Prostate gland (tissue), 2 donors: ENCODE measurements at places on chromosomes 12 and 14. TPM values are rescaled to one million over a fixed set of nuclear protein-coding genes. Genes with fewer than 3 reads are reported as not detected.

The HOXC12 gene
- total RNA-seq = not detected

The DTX3 gene
- 42.2 TPM for total RNA-seq

The PRPF40B gene
- 31.1 TPM for total RNA-seq

The AVPR1A gene
- 0.91 TPM for total RNA-seq

The CCDC177 gene
- total RNA-seq = 0.28 TPM

The TAS2R19 gene
- total RNA-seq = 1.2 TPM

The FAM181A gene
- not detected for total RNA-seq

The IL26 gene
- not detected for total RNA-seq

The CIROP gene
- total RNA-seq = not detected

The XPOT gene
- 36.8 TPM for total RNA-seq

DNA sequence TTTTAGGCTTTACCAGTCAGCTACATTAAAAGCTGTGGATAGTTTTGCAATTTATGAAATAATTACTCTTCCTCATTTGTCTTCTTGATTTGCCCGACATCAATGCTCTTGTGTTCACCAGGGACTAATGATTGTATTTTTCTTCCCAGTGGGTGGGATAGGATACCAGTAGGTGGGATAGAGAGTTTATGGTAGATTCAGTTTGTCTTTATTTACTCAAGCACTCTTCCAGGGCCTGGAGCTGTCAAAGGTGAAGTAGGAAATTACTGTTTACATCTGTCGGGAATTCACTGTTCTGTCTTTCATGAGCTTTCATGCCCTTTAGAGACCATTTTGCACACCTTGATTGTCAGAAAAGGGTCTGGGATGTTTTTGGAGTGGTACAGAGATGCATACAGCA is 36.6 kb downstream of the ETV6 start:
- no peak for DNase-seq
- no peaks in the 10 kb centered on the region for H3K27me3 ChIP-seq
- H3K4me1 ChIP-seq = peaks cover 17% of the 10 kb centered on the region
- H3K36me3 ChIP-seq = no peaks in the 10 kb centered on the region

- H3K27me3 ChIP-seq = no peaks in the 10 kb centered on the region
- H3K4me1 ChIP-seq = peaks cover 5% of the 10 kb centered on the region
- H3K4me3 ChIP-seq = no peak overlapping the region
- DNase-seq = no peak
Observed at GRCh38 chr14:23951590-23952201, 1.9 kb upstream of the DHRS4 start.

- no peak overlapping the region for H3K4me3 ChIP-seq
- H3K27me3 ChIP-seq = no peaks in the 10 kb centered on the region
- H3K4me1 ChIP-seq = peaks cover 2% of the 10 kb centered on the region
- no peak for DNase-seq
Observed at GRCh38 chr12:568486-568885, 94.8 kb downstream of the NINJ2 start.

- DNase-seq = no peak
Observed at GRCh38 chr12:84982888-84983287, 53.2 kb downstream of the TSPAN19 start.

DNA sequence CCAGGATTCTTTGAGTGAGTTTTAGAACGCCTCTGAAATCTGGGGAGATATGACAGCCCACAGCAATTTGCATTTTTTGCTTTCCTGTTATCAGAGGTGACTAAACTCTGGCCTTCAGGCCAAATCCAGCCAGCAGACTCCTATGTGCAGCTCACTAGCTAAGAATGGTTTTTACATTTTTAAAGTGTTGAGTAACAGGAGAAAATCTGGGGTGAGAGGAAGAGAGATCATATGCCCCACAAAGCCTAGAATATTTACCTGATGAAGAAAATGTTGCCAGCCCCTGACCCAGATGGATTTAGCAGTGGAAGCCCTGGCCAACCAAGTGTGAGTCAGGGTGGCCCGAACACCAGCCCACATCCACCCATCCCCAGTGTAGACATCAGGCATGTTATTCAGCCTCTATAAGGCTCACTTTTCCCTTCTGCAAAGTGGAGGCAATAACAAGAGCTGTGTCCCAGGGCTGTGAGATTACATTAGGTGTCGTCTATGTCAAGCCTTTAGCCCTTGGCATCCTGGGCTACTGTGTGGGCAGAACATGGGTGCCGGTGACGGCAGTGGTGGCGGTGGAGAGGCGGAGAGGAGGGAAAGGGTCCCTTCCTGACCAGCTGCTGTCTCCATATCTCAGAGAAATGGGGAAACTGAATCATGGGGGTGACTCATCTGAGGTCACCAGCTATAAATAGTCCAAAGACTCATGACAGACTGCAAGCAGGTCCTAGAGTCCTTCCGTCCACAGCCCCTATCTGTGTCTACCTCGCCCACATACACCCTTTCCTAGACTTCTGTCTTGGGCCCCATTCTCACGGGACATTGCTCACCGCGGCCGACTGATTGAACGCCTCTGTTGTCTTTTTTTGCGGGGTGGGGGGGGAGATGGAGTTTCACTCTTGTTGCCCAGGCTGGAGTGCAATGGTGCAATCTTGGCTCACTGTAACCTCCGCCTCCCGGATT is 32.6 kb upstream of the CD9 start:
- H3K36me3 ChIP-seq = no peaks in the 10 kb centered on the region
- peak overlapping the region; percentile 24 for H3K27ac ChIP-seq
- DNase-seq = no peak
- no peaks in the 10 kb centered on the region for H3K4me1 ChIP-seq
- H3K27me3 ChIP-seq = no peaks in the 10 kb centered on the region

DNA sequence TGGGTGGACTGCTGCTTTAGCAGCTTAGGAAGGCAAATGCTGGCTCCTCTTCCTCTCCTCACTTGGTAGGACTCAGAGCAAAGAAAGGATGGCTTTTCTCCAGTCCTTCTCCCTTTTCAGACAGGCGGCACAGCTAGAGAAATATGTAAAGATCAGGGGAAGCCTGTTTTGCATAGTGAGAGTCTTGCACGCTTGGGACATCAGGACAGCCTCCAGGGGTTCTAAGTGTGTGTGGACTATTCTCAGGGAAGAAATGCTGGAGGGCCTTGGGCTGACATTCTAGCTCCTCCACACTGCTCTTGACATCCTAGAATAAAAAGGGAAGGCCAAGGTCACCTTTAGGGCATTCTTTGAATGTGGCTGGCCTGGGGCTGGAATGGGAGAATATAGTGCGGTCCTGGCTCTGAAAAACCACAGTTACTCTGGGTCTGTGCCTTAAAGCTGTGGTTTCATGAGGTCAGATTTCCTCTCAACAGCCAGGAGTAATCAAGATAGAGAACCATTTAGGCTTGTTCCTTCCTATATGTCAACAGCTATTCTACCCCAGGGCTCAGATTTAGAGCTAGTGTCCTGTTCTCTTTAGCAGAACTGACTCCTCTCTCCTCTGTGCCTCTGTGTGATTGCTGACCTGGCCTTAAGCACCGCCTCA is 24.3 kb downstream of the CMA1 start:
- no peak for DNase-seq
- no peaks in the 10 kb centered on the region for H3K4me1 ChIP-seq
- H3K27me3 ChIP-seq = no peaks in the 10 kb centered on the region

DNA sequence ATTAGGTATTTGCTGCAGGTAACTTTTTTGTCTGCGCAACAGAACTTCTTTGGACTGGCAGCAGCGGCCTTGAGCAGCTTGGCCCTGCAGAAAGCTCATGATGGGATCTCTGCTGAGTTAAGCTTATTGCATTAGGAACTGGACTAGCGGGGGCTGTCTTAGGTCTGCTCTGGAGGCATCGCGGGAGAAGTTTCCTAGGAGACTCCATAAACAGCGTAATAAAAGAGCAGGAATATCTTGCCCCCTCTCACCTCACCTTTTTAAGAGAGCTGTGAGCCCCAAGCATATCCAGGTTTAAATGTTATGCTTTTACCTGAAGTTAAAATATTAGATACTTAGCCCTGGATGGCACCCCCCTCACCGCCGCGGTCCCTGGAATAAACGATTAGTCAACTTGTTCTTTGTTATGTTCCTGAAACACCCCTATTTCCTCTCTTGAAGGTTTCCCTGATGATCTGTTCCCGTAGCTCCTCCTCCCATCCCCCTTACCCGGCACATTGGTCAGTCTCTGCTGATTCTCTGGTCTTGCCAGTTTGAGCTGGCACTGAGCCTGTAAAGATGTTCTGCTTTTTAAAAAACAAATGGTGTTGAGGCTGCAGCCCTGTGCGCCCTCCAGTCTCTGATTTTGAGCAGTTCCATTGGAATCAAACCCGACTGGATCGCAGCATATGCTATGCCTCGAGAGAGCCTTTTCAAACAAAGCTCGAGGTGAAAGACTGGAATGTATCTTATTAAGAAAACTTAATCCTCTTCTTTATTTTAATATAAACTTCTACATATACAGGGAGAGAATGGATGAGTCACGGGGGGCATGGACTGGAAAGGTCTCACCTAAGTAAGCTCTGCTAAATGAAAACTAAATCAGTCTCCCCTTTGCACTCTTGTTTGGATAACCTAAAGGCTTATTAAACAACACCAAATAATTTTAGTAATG is 1.9 kb downstream of the MLXIP start:
- no peaks in the 10 kb centered on the region for H3K27me3 ChIP-seq
- H3K4me3 ChIP-seq = peak overlapping the region; percentile 58

DNA sequence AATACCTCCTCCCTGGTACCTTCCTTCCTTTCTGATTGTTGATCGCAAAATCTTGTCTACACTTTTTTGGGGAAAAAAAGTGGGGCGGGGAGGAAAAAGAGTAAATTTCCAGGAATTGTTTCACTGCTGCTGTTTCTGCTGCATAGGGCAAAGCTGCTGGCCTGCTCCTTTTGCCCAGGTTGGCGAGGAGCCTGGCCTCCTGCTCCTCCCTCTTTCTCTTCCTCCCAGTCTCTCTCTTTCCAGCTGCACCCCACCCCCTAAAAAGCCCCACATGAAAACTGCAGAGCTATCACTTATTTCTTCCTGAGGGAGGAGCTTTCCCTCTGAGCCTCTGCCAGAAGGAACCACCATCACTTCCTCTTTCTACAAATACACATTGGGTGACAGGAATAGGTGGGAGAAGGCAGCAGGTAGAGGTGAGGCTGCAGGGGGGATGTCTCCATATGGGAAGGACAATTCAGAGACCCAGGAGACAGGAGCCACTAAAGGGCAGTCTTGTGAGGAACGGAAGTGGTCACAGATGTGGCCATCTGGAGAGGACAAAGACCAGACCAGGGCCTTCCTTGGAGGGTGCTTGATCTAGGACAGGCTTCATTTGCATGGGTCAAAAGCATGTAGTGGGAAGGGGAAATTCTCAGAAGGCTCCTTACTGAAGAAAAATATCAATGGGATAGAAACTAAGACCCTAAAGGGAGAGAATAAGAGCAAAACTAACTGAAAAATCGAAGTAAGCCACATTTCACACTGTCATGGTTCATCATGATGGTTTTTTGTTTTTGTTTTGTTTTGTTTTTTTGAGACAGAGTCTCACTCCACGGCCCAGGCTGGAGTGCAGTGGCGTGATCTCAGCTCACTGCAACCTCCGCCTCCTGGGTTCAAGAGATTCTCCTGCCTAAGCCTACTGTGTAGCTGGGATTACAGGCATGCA is 14.8 kb downstream of the ZBTB39 start:
- no peak overlapping the region for H3K27ac ChIP-seq
- H3K4me1 ChIP-seq = no peaks in the 10 kb centered on the region
- no peaks in the 10 kb centered on the region for H3K27me3 ChIP-seq
- H3K36me3 ChIP-seq = no peaks in the 10 kb centered on the region

DNA sequence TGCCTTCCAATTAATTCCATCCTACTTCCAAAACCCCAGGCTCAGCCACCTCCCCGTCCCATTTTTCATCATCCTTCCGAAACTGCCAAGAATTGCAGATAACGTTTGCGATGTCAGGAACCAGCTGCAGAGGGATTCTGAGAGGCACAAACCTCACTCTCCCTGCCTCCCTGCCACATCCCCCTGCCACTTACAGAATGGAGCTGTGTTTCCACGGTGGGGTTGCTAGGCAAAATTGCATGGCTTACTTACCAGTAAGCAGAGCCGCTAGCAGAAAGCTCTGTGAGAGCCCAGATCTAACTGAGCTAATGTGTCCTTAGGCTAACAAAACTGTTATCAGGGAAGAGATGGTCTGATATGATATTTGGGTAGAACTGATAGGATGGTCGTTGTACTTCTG is 127.4 kb downstream of the KCNK10 start:
- DNase-seq = no peak
- no peak overlapping the region for H3K27ac ChIP-seq
- H3K36me3 ChIP-seq = no peaks in the 10 kb centered on the region
- no peaks in the 10 kb centered on the region for H3K4me1 ChIP-seq

GRCh38 chr12:121796855-121797751 is 3.6 kb upstream of the RHOF start:
- H3K4me1 ChIP-seq = peaks cover 43% of the 10 kb centered on the region
- DNase-seq = peak; percentile 94
- no peaks in the 10 kb centered on the region for H3K27me3 ChIP-seq
- peak overlapping the region; percentile 84 for H3K4me3 ChIP-seq
- H3K36me3 ChIP-seq = no peaks in the 10 kb centered on the region
- H3K27ac ChIP-seq = peak overlapping the region; percentile 98

DNA sequence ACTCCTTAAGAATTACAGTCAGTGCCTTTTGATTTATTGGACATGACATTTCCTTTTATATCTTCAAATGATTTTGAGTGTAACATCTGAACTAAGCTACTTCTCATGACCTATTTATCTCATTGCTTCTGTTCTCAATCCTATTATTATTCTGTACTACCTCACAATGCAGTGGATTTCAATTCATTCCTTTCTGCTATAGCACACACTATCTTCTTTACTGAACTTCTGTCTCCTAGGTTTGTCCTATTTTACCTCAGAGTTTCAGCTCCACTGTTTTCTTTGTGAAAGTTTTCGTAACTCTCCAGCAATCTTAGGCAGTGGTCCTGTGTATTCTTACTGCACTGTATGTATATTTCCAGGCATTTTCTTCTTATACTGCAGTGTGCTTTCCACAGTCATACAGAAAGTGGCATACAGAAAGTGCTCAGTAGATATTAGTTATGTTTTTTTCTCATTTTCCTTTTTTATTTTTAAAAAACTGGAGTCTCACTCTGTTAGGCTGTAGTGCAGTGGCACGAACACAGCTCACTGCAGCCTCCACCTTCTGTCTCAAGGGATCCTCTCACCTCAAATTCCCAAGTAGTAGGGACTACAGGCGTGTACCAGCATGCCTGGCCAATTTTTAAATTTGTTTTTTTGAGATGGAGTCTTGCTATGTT is 368.6 kb upstream of the RGS6 start:
- H3K4me3 ChIP-seq = no peak overlapping the region
- no peak for DNase-seq
- no peaks in the 10 kb centered on the region for H3K36me3 ChIP-seq
- H3K27me3 ChIP-seq = no peaks in the 10 kb centered on the region

GRCh38 chr12:128852885-128853599 is at the start of gene GLT1D1:
TSS of gene GLT1D1 (plus strand) at chr12:128853478. CDS start at chr12:128853582, 104 bp downstream.
- no peaks in the 10 kb centered on the region for H3K4me1 ChIP-seq
- no peaks in the 10 kb centered on the region for H3K36me3 ChIP-seq
- DNase-seq = no peak

- H3K27me3 ChIP-seq = no peaks in the 10 kb centered on the region
- H3K36me3 ChIP-seq = no peaks in the 10 kb centered on the region
- H3K27ac ChIP-seq = no peak overlapping the region
- DNase-seq = no peak
- no peak overlapping the region for H3K4me3 ChIP-seq
- H3K4me1 ChIP-seq = no peaks in the 10 kb centered on the region
Observed at GRCh38 chr14:67111022-67111421, 78.2 kb upstream of the GARIN2 start.

- no peaks in the 10 kb centered on the region for H3K4me1 ChIP-seq
- H3K4me3 ChIP-seq = no peak overlapping the region
- DNase-seq = no peak
- H3K36me3 ChIP-seq = no peaks in the 10 kb centered on the region
Observed at GRCh38 chr12:52791271-52792184, 4.4 kb downstream of the KRT3 start.

GRCh38 chr12:113197518-113198077 is 12.1 kb downstream of the RITA1 start:
- DNase-seq = no peak
- H3K27me3 ChIP-seq = no peaks in the 10 kb centered on the region
- no peaks in the 10 kb centered on the region for H3K4me1 ChIP-seq
- no peak overlapping the region for H3K4me3 ChIP-seq
- no peaks in the 10 kb centered on the region for H3K36me3 ChIP-seq
